ENCODE measurements at places on chromosomes 16 and 17. TPM values are rescaled to one million over a fixed set of nuclear protein-coding genes. Genes with fewer than 3 reads are reported as not detected.

Gene ZPBP2
- total RNA-seq: not detected

Gene NUPR1
- total RNA-seq: 0.44 TPM

Gene UMOD
- total RNA-seq: not detected

Gene BCKDK
- total RNA-seq: 10.0 TPM

Gene PSMD3
- total RNA-seq: 66.5 TPM

Gene FBXO39
- 6.9 TPM for total RNA-seq

DNA sequence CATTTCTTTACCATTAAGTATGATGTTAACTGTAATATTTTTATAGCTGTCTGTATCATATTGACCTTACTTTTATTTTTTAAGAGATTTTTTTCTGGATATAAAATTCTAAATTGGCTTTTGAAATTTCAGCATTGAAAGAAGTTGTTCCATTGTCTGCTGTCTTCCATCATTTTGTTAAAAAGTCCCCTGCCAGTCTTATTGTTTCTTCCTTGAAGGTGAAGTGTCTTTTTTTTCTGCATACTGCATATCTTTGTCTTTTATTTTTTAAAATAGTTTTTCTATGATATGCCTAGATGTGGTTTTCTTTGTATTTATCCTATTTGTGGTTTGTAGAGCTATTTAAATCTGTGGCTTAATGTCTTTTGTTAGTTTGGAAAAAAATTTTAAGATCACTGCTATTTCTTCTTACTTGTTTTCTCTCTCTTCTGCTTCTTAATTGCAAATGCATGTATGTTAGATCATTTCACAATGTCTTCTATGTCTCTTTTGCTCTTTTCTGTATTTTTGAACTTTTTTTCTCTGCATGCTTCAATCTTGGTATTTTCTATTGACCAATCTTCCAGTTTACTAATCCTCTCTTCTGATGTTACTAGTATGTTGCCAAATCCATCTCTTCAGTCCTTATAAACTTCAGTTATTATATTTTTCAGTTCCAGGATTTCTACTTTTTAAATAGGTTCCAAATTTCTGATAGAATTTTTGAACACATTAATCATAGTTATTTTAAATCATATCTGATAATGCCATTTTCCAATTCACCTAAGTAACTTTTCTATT lies 20.2 kb downstream of the IL21R start:
- no peak for DNase-seq

DNA sequence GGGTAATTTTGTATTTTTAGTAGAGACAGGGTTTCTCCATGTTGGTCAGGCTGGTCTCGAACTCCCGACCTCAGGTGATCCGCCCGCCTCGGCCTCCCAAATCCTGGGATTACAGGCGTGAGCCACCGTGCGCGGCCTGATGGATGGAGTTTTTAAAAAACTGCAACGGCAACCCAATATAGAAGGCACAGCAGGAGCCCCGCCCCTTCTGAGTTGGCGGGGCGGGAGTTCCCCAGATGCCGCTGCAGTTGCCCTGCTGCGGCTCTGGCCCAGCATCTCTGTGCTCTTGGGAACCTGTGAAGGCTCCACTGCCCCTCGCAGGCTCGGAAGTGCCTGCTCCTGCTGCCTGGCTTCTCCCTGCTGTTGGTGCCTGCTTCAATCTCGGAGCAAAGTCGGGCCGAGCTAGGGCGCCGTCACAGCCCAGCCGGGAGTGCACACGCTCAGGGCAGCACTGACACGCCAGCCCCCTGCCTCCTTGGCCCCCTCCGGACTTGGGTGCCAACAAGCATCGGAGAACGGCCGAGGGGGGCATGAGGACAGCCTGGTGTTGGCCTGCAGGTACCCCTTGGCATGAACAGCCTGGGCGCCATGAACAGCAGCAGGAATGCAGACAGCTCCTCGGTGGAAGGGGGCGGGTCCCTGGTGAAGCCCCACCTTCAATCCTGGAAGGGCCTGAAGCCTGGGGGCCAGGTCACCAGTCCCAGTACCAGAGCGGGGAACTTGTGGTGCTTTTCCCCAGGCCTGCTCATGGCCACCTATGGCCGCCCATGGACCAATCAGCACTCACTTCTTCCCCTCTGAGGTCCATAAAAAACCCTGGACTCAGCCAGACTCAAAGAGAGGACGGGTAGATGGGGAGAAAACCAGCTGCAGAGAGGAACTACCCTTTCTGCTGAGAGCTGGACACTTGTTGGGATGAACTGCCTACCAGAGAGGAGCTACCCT lies 2.3 kb upstream of the NT5M start:
- peak; percentile 29 for DNase-seq

GRCh38 chr17:76268015-76268749 lies 3.0 kb downstream of the UBALD2 start:
- DNase-seq: peak; percentile 86

GRCh38 chr17:81409190-81409935 lies 14.1 kb downstream of the BAHCC1 start:
- DNase-seq: no peak

GRCh38 chr16:58814348-58814801 lies 80.3 kb upstream of the GOT2 start:
- peak; percentile 49 for DNase-seq

- peak; percentile 34 for DNase-seq
These were observed 500 bp downstream of the COX6A2 start for GRCh38 chr16:31427441-31428278.

Measured in lung microvascular endothelial cell (primary cell).